ENCODE measurements at places on chromosomes 1 and 21.
A peak's percentile ranks its signal among the peaks of the same experiment; 100 is the strongest.

DNA sequence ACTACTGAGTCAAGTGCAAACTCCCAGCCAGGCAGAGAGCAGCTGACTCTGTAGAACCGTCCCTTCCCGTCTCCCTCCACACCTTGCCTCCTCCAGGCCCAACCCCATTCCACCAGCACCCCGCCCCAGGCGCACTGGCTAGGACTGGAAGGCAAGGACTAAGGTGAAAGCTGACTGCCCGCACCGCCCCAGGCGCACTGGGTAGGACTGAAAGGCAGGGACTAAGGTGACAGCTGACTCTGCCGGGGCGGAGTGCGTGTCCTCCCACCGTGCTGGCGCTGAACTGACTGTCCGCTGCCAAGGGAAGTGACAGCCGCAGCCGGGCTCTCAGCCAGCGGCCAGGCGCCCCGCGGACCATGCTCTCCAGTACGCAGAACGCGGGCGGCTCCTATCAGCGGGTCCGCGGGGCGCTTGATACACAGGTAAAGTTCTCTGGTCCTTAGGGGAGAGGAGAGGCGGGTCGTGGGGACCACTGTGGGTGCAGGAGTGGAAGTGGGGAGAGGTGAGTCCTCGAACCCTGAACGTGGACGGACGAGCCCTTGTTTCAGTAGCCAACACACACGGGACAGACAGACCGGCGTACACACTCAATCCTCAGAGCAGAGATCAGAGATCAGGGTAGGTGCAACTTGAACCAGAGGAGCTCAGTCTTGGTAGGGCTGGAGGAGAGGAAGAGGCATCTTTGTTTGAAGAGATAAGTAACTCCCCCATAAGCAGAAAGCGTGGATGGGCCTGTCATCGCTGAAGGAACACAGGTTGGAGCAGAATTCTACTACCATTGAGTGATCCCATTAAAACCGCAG is 58.0 kb downstream of the RBM11 start:
- peak; percentile 1 for DNase-seq

DNA sequence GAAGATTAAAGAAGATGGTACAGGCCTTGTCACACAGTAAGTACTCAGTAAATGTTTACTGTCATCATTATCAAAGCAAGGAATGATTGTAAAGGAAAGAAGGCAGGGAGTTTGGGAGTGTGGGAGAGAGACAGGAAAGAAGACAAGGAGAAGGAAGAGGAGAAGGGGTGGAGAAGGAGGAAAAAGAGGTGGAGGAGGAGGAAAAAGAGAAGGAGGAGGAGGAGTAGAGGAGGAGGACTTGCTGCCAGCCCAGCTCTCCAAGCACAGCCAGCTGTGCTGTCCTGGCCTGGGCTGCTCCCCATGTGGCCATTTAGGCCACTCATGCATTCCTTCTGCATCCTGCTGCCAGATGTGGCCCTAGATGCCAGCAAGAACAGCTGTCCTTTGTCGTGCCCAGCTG is 7.5 kb upstream of the DISP3 start:
- no peak for DNase-seq

- peak; percentile 40 for DNase-seq
These were observed 12.4 kb downstream of the PSEN2 start for GRCh38 chr1:226882631-226883409.

GRCh38 chr1:42680055-42680454 is 2.2 kb upstream of the YBX1 start:
- no peak for DNase-seq

DNA sequence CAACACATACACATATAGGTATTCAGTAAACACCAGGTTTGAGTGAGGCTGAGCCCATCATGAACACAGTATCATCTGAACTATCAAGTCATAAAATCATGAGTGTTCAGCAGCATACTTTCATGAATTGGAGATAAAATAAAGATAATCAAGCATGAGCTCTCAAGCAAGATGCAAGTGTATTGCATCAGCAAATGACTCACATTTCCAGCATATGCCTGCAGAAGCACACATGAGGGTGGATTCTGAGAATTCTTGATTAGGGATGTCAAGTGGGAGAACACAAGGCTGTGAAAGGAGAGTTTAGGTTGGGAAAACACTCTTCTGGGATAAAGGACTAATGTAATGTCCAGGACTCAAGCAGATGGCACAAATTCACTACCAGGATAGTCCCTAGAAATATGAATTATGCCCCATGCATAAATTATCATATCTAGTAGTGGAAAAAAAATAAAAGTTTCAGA is 299.2 kb downstream of the SRGAP2C start:
- no peak for DNase-seq

- no peak for DNase-seq
These were observed 58.4 kb downstream of the SYF2 start for GRCh38 chr1:25173809-25174340.

DNA sequence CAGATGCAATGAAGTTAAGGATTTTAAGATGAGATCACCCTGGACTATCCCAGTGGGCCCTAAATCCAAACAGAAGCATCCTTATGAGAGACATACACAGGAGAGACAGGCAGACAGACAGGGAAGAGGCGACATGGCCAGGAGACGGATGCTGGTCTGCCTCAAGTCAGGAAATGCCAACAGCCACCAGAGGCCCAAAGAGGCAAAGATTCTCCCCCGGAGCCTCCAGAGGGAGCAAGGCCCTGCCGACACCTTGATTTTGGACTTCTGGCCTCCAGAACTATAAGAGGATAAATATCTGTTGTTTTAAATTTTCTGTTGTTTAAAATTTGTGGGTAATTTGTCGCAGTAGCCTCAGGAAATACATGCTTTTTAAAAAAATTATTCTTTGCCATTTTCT is 116.4 kb downstream of the GLIS1 start:
- DNase-seq = no peak

DNA sequence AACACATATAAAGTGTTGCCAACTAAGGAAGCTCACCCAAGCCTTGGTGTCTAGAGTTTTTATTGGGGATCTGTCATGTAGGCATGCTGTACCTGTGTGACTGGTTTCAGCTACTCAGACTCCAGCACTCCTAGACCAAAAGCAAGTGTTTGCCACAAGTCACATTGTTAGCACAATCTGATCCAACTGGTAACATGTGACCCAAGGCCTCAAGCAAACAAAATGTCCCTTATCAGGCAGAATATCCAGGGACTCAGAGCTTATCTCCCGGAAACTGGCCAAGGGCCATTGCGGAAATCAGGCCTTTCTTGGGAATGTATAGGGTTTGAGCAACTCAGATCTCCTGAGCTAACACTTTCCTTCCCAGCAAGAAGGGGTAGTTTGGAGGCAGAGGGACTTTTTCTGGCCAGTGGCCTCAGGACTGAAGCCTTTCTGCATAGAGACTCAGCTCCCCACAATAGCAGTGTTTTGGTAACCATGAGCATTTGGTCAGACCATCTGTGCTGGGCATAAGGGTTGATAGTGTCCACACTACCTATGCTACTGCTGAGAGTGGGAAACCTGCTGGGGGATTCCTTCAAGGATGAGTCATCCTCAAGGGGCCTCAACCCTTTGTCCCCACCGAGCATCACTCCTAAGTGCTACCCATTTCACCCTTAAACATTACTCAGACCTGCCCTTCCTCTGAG is 29.6 kb downstream of the NHLH2 start:
- peak; percentile 41 for DNase-seq
